Activated T-cell treated with anti-CD3 and anti-CD28 coated beads for 4 hours (primary cell): ENCODE measurements at places on chromosomes 1 and 21.

DNA sequence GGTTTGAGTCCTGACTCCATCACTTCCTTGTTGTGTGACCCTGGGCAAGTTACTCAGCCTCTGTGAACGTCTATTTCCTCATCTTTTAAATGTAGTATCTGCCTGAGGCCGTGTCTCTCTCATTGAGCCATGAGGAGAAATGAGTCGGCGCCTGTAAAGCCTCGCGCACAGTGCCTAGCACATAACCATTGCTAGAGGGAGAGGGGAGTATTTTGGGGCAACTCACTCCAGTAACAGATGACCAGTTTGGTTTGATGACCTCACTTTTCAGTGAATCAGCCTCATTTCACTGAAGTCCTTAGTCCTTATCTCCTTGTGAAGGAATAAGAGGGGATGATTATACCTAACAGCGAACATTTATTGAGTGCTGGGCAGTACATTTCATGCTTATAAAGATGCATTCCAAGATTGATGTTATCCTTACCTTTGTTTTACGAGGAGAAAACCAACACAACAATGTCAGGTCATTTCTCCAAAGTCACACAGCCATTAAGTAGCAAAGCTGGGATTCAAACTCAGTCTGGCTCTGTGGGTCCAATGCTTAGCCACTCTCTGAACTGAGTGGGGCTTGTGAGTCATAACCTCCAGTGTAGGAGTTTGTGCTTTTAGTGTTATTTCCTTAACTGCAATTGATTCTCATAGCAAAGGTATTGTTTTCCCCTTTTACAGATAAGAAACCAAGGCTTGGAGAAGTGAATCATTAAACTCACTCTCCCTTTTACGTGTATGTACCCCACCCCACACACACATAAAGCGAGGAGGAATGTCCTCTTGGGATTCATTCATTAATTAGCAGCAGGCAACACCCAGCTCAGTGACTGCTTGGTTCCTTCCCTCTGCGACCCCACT is 25.9 kb downstream of the KCNC4 start:
- no peak for DNase-seq

DNA sequence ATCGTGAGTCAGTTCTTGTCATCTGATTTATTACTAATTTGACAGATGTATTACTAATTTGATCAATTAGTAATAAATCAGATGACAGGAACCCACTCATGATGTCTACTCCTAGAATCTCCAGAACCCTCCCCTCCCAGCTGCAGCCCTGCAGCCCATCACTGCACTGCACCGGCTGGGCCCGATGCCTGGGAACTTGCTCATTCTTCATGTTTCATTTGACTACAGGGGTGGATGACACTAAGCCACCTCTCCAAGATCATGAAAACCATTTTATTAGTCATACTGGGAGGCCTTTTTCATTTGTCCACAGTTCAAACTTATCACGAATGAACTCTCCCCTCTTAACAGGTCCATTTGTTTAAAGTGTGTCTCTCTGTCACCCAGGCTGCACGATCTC is 41.0 kb downstream of the KCNH1 start:
- DNase-seq: no peak

DNA sequence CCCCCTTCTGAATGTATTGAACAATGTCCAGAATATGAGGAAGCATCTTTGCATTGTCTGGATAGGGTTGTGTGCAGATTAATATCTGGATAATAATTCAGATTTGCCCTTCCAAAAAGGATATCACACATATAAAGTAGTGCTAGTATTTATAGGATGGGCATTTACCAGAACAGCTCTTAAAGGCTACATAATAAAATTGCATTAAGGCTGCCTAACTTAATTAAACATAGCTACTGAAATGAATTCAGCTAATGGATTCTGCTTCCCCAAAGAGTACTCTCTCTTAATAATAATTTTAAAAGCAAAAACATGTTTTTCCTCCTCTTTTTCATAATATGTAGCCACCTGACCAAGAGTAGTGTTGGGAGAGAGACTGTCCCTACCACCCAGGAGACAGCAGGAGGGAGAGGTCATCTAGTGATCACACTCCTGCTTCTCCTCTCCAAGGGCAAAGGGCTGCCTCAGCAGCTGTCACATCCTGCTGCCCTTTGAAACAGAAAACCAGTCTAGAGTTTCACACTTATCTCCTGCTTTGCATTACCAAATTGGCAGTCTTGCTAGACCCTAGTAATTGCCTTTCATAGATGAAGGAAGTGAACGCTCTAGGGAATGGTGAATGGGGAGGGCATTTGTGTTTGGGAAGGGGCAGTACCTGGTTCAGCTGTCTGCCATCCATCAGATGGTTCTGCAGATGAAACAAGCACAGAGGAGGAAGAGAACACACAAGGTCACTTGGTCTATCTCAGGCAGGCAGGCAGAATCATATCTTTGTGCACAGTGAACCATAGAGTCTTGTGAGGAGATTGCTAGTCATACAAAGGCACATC is 29.3 kb upstream of the DDAH1 start:
- DNase-seq: no peak

DNA sequence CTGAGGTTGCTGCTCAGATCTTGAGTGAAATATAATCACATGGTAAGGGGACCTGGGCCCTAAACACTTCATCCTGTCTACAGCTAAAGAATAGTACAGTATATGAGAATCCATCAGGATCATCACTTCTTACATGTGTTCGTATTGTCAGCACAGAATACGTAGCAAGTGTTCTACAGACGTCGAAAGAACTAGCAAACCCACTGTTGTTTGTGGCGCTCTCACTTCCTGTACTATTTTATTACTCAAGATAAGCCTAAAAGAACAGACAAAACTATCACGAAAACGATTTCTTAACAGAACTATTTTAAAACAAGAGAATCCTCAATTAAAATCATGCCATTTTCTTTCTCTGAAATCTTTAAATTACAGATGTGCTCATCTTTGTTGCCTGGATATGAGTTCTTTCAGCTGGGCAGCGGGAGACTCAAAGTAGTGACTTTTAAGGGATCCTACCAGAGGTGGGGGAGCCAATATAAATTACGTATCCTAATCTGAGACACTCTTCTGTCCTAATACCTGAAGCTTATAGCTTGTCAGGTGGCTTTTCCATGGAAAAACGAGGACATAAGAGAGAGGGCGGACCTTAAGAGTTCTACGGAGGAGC is 724 bp downstream of the ST7L start:
- no peak for DNase-seq

DNA sequence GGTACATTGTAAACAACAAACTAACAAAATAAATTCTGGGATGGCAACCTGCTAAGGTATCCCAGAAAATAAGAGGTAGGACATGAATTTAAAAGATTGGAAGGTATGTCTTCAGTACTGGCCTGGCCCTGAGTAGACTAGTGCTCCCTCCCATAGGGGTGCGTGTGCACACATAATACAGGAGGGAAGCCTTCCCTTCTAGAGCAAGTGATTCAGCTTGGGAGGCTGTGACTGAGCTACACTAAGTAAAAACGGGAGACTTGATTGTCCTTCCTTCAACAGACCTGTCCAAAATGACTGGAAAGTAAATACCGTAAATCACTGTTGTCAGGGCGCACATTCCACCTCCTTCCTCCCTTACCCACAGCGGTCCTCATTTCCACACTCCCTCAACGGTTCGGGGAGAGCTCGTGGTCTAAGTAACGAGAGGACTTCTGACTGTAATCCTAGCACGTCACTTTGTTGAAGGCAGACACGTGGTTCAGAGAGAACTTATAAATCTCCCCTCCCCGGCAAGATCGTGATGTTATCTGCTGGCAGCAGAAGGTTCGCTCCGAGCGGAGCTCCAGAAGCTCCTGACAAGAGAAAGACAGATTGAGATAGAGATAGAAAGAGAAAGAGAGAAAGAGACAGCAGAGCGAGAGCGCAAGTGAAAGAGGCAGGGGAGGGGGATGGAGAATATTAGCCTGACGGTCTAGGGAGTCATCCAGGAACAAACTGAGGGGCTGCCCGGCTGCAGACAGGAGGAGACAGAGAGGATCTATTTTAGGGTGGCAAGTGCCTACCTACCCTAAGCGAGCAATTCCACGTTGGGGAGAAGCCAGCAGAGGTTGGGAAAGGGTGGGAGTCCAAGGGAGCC is at the start of gene TGFB2:
Gene TGFB2, plus strand, starts transcription at position 523 of the 859 bp plus-strand sequence. CDS start 1,366 bp downstream, outside the sequence.
- DNase-seq: no peak

- DNase-seq: no peak
Measured at GRCh38 chr1:3453891-3454810, at the start of gene ARHGEF16. TSS of gene ARHGEF16 (plus strand) at chr1:3454665. CDS start at chr1:3463085, 8,420 bp downstream.

GRCh38 chr1:203089651-203090045 is 3.8 kb upstream of the MYOG start:
- DNase-seq: no peak

DNA sequence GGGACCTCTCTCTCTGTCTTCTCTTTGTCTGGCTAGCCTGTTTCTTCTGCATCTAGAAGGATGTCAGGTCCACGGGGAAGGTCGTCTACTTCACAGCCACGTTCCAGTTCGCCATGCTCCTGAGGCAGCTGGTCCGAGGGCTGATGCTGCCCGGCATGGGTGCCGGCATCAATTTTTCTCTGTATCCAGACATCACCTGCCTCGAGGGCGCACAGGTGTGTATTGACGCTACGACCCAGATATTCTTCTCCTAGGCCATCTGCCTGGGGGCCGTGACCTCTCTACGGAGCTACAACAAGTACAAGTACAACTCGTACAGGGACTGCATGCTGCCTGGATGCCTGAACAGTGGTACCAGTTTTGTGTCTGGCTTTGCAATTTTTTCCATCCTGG is 841.6 kb upstream of the TMPRSS15 start:
- no peak for DNase-seq

DNA sequence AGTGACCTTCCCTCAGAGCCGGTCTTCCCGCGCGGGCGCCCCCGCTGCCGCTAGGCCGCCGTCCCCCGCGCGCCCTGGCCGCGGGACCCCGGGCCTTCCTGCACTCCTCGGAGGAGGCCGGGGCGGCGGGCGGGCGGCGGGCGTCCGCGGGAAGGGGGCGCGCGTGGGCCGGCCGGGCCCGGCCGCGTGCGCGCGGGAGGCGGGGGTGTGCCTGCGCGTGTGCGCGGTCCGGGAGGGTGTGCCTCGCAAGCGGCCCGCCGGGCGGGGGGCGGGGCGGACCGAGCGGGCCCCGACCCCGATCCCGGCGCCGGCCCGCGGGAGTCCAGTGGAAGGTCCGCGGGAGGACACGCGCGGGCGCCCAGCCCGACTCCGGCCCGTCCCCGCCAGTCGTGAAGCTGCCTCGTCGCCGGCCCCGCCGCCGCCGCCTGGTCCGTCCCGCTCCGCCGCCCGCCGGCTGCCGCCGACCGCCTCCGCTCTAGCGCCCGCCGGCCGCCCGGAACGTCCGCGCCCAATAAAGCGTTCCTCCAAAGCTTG is 438 bp downstream of the MRPS6 start:
- DNase-seq: peak; percentile 34

DNA sequence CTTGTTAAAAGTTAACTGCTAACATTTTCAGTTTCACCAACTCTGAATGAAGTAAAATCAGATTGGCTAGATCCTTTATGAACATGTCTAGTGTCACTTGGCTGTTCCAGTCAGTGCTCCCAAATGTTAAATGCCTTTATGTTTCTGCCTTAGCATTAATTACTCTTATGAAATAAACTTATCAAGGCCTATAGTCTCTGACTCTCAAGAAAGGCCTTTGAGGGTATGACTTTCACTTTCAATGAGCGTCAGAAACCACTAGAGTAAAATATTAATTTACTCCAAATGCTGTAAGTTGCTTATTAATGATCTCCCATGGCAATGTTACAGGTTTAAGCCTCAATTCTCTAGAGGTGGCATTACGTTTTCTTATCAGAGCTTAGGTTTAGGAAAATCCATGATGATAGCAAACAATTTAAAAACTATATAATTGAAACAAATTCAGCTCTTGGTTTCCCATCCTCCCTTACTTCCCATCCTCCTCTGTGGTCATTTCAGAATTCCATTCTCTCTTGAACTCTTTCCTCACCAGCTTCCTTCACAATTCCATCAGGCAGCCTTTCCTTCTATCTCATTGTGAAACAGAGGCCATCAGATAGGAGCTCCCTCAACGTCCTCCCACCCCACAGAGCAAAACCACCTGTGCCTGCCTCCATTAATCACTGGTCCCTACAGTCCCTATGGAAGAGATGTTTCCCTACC is 108.6 kb upstream of the COP1 start:
- no peak for DNase-seq

- DNase-seq: no peak
Measured at GRCh38 chr1:13751458-13751871, 51.5 kb downstream of the PRDM2 start.

DNA sequence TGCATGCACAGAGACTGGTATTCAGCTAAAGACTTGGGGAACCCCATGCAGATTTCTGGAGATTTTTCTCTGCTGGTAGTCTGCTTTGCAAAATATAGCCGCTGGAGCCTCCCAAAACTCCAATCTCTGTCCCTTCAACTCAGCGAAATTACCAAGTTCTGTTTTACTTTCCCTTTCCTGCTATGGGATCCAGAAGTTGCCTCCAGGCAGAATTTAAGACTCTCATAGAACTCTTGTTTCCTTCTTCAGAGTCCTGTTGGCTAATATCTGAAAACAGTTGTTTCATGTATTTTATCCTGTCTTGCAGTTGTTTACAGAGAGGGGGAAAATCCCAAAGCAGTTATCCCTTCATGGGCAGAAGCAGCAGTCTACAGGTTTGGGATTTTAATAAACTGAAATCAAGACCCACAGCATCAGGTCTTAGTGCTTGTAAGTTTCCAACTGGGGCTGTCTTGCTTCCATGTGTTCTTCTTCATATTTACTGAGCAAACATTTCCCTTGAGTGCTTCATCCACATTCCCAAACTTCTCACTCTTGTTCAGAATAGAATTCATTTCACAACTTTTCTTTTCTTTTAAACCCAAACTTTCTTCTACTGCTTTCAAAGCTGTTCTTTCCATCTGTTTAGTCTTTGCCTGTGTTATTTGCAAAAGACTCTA is 221.3 kb upstream of the DMRTA2 start:
- no peak for DNase-seq

- DNase-seq: no peak
Measured at GRCh38 chr1:76465030-76465429, 390.5 kb downstream of the ST6GALNAC3 start.

DNA sequence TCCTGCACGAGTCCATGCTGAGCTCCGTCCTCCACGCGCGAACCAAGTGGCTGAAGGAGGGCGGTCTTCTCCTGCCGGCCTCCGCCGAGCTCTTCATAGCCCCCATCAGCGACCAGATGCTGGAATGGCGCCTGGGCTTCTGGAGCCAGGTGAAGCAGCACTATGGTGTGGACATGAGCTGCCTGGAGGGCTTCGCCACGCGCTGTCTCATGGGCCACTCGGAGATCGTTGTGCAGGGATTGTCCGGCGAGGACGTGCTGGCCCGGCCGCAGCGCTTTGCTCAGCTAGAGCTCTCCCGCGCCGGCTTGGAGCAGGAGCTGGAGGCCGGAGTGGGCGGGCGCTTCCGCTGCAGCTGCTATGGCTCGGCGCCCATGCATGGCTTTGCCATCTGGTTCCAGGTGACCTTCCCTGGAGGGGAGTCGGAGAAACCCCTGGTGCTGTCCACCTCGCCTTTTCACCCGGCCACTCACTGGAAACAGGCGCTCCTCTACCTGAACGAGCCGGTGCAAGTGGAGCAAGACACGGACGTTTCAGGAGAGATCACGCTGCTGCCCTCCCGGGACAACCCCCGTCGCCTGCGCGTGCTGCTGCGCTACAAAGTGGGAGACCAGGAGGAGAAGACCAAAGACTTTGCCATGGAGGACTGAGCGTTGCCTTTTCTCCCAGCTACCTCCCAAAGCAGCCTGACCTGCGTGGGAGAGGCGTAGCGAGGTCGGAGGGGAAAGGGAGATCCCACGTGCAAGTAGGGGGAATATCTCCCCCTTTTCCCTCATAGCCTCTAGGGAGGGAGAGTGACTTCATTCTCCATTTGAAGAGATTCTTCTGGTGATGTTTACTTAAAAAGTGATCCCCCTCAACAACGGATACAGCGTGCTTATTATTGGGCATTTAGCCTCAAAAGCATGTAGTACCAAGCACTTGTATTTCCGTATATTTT is 991 bp downstream of the PRMT6 start:
- peak; percentile 13 for DNase-seq

GRCh38 chr1:172453153-172453545 is 9.3 kb upstream of the PIGC start:
- DNase-seq: no peak
